ENCODE measurements at places on chromosomes 12 and 14. TPM values are rescaled to one million over a fixed set of nuclear protein-coding genes. Genes with fewer than 3 reads are reported as not detected.

DNA sequence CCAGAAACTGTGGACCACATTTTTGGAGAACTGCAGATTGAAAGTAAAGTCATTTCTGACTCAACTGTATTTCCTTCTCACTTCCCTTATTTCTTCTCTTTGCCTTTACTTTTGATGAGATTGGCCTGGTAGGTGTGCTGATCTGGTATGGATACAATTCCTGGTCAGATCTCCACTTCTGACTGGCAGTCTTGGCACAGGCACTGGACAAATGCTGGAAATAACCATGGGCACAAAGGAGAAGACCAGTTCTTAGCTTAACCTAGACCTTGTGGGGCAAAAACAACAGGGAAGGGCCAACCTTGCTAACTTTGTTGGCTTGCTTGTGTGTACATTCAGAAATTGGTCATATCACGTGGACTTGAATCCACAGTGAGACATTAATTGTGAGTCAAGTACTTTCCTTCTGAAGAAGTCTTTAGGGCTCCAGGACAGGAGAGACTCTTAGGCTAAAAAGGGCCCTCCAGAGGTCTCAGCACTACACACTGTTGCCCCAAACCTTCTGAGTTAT lies 75.0 kb downstream of the DIP2B start:
- H3K4me1 ChIP-seq, result peaks cover 9% of the 10 kb centered on the region
- no peaks in the 10 kb centered on the region for H3K36me3 ChIP-seq
- no peak for DNase-seq
- no peaks in the 10 kb centered on the region for H3K27me3 ChIP-seq
- no peak overlapping the region for H3K4me3 ChIP-seq

- no peak for DNase-seq
- no peaks in the 10 kb centered on the region for H3K27me3 ChIP-seq
- peaks cover 27% of the 10 kb centered on the region for H3K36me3 ChIP-seq
- H3K4me1 ChIP-seq, result peaks cover 8% of the 10 kb centered on the region
- no peak overlapping the region for H3K4me3 ChIP-seq
These were observed 2.4 kb downstream of the EAPP start for GRCh38 chr14:34536951-34537676.

DNA sequence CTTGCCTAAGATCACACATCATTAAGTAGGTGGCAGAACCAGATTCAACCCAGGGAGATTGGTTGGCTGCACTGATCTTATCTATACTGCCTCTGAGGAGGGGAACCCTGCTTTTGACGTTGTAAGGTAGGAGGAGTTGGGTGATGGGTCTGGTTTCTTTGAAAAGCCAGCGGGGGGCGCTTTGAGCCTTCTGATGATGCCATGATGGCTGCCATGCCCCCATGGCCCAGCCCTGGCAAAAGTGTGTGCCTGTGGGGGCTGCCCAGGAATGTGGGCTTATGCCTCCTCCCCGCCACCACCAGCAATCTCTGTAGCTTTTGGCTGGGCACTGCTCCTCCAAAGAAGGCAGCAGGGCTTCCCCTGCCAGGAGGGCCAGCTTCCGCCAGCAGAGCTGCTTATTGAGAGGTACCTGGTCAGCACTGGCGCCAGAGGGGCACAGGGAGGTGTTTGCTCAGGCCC lies 224.3 kb downstream of the SLC41A2 start:
- no peaks in the 10 kb centered on the region for H3K27me3 ChIP-seq
- no peak overlapping the region for H3K4me3 ChIP-seq
- H3K36me3 ChIP-seq, result no peaks in the 10 kb centered on the region
- DNase-seq, result no peak
- H3K27ac ChIP-seq, result no peak overlapping the region
- H3K4me1 ChIP-seq, result no peaks in the 10 kb centered on the region

GRCh38 chr14:63853831-63854293 lies 1.1 kb downstream of the SYNE2 start:
- H3K4me3 ChIP-seq, result no peak overlapping the region
- DNase-seq, result no peak
- H3K27me3 ChIP-seq, result no peaks in the 10 kb centered on the region
- H3K4me1 ChIP-seq, result peaks cover 6% of the 10 kb centered on the region

- peak overlapping the region; percentile 27 for H3K27ac ChIP-seq
- peak overlapping the region; percentile 36 for H3K4me3 ChIP-seq
- no peak for DNase-seq
- H3K4me1 ChIP-seq, result peaks cover 1% of the 10 kb centered on the region
These were observed 2.6 kb downstream of the ARF6 start for GRCh38 chr14:49895480-49895879.

The TSPAN9 gene
- 29.0 TPM for total RNA-seq
